ENCODE measurements at places on chromosomes 16 and 17.
A peak's percentile ranks its signal among the peaks of the same experiment; 100 is the strongest.

GRCh38 chr17:50634915-50635731, 442 bp downstream of the ABCC3 start:
- no peak for DNase-seq

GRCh38 chr16:71540-72401, 660 bp downstream of the RHBDF1 start:
- DNase-seq, result no peak

DNA sequence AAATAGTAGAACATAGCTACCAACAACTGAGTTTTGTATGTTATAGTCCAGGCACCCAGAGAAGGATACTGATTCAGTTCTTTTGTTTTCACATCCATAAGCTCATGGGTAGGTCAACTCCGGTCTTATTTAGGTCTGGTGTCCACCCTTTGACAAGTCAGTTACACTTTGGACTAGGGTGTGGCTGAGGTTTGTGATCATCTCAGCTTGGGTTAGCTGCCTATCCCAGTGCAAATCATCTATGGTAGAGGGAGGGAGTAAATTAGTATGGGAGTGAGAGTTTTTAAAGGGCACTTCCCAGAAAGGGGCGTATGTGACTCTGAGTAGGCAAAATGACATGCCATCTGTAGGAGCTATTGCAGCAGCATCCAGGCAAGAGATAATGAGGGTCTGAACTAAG, 66.1 kb downstream of the TANC2 start:
- DNase-seq, result no peak

GRCh38 chr16:4290236-4290830, 17.5 kb upstream of the TFAP4 start:
- no peak for DNase-seq

GRCh38 chr16:56888806-56889205, 23.8 kb downstream of the SLC12A3 start:
- DNase-seq, result no peak

GRCh38 chr17:74452841-74453661, 13.4 kb upstream of the CD300A start:
- no peak for DNase-seq

- no peak for DNase-seq
Measured at GRCh38 chr17:61816538-61816937, 46.8 kb downstream of the BRIP1 start.

DNA sequence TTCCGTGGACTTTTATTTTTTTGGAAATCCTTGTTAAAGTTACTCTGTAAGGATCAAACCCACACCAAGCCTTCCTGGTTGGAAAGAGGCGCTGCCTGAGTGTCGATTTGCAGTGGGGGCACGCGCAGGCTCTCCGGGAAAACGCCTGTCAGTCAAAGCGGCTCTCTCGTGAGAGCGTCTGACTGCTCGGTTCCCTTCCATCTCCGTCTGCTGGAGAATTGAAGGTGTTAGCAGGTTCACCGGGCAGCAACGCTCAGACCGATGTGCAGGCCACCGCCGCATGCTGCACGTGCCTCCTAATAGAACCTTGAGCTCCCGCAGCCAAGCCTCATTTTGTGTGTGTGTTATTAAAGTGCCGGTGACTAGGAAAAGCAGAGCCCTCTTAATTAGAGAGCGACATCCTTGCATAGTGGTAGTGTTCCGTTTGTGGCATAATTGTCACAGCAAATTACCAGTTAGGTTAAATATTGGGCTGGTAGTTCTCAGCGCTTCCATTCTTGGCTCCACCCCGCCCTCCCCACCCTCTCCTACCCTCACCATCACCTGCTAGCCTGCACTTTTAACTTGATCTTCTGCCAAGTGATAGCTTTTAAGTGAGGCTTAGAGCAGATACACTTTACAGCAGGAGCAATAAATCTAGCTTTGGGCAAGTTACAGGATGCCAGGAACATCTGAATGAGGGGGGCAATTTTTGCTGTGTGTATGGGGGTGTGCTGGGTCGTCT, 75.5 kb downstream of the RPA1 start:
- no peak for DNase-seq

DNA sequence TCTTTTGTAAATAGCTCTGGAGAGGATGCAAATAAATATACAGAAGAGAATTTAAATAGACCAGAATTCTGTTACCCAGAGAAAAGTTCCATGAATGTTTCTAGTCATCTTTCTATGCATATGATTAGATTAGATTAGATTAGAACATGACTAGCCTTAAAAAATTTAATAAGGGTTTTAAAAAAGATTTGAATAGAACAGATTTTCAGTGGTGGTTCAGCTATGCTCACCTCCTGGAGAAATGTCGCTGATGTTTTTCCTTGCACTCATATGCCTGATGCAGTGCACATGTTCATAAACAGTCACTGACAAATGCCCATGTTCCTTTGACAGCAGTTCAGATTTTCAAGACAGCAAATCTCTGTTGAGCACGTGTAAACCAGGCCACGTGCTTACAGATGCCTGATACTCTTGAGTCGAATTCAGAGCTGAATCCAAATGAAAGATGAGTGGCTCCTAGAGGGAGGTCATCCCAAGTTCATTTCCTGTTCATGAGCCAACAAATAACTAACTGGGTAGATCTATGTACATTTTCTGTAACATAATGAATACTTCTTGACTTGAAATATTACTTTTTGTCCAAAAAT, 19.9 kb upstream of the RAB11FIP4 start:
- DNase-seq, result no peak

DNA sequence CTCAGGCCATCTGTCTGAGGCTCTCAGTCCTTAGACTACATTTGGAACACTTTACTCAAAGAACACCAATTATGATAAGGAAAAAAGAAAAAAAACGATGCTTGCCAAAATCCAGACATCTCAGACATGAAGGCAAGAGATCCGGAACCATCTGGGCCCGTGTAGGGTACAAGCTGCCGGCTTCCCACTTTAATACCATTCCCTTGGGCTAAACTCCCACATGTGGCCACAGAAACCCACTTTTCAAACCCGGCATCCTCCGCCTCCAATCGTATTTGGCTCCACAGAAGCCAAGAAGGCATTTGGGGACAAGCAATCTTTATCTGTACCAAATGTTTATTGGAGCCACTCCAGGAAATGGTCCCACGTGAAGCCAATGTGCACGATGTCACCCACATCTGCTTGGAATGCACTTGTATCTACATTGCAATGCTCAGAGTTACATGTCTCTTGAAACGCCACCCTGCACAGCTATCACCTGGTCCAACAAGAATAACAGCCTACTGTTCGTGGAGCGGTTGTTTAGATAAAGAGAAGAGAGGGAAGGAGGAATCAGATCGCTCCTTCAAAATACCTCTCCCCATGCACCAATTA, 33.5 kb downstream of the XYLT1 start:
- no peak for DNase-seq

GRCh38 chr16:89054714-89055113, 38.9 kb upstream of the ACSF3 start:
- no peak for DNase-seq

GRCh38 chr16:82651921-82652601, 25.3 kb downstream of the CDH13 start:
- DNase-seq, result no peak

DNA sequence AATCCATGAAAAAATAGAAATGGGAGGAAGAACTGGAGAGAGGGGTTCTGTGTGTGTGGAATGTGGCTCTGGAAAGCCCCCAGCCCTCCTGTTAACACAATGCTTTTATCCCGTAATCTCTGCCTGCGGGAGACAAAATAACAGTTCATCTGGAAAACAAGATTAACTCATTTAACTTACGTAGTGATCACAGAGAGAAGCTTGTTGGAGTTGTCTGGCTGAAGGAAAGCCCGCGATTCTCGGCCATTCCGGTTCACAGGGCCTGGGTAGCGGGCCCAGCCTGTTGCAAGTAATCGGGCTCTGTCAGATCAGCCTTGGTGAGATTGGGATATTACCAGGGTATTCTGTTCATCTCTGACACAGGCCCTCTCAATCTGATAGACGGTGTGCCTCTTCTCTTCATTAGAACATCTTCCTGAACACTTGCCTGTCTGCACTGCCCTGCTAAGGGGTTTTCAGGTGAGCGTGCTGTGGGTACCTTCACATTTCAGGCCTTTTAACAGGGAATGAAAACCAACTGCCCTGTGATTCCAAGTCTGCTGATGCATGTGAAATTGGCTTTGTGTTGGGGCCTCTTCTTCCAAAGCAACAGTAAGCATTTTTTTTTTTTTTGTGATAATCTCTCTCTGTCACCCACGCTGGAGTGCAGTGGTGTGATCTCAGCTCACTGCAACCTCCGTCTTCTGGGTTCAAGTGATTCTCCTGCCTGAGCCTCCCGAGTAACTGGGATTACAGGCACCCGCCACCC, 609.9 kb downstream of the WWOX start:
- no peak for DNase-seq

GRCh38 chr17:28327031-28327607, 8.1 kb downstream of the TMEM97 start:
- no peak for DNase-seq

DNA sequence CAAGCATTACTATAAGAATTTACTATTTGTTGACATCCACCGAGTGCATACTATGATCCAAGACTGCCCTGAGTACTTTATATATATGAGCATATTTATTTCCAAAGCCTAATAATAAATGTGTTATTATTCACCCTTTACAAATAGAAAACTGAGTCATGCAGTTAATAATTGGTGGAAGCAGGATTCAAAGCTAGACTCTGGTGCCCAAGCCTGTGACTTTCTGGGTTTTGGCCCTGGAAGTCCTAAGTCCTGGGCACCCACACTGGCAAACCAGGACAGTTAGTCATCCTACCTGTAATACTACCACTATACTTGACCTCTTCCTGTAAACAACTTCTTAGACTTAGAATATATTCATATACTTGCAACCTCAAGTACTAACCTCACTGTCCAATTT, 257.4 kb upstream of the IRX5 start:
- DNase-seq, result no peak

DNA sequence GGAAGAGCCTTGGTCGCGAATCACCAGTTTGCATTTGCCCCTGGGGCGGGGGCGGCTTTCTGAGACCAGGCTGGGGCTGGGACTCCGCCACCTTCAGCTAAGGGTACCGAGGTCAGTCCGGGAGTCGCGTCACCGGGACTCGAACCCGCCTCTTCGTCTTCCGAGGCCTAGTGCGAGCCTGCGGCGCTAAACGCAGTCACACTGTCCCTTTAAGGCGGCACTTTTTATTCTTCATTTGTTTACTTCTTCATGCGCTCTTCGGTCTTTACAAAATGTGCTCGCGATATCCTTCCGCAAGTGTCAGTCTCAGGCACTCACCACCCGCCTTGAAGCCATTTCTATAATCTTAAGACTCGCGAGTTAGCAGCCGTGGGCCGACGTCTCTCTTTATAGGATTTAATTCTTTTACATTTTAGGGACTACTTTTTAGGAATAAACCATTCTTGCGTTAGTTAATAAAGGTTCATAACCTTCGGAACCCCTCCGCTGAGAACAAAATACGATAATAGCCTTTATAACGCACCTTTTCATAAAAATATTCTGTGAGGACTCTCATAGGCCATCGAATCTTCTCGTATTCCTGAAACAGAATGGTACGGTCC, 593 bp upstream of the HEXIM1 start:
- peak; percentile 86 for DNase-seq

DNA sequence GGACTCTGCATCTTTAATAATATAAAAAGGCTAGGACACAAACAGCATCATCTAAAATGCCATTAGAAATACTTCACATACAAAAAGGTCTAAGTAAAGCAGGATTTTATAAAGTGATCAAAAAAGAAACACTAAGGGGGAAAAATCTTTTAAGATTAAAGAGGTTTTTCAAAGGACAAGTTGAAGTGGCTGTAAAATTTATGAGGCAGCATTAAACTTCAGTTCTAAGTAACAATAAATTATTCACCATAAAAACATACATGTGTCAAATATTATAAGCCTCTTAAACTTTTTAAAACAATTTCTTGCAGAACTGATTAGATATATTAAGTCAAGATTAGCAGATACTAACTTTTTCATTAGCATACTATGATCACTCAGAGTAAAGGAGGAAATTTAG, 20.8 kb downstream of the CEP112 start:
- no peak for DNase-seq

- no peak for DNase-seq
Measured at GRCh38 chr17:15007147-15007553, 258.0 kb downstream of the PMP22 start.

DNA sequence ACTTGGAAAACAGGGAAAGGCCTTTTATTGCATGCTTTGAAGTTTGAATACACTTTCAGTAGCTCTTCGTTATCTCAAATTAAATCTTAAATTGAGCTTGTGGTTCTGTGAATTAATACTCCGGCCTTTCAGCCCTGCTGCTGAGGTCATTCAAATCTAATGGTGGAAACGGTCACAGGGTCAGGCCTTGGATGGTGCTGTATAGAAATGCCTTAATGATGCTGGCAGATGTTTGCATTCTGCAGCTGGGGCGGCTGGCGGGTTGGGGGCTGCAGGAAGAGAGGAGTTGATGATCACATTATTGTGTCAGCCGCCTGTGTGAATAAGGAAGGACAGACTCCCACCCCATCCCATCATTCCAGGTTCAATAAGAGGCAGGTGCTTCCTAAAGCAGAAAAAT, 723.6 kb downstream of the WWOX start:
- no peak for DNase-seq

GRCh38 chr16:88351491-88352101, 31.2 kb upstream of the ZNF469 start:
- DNase-seq, result no peak

DNA sequence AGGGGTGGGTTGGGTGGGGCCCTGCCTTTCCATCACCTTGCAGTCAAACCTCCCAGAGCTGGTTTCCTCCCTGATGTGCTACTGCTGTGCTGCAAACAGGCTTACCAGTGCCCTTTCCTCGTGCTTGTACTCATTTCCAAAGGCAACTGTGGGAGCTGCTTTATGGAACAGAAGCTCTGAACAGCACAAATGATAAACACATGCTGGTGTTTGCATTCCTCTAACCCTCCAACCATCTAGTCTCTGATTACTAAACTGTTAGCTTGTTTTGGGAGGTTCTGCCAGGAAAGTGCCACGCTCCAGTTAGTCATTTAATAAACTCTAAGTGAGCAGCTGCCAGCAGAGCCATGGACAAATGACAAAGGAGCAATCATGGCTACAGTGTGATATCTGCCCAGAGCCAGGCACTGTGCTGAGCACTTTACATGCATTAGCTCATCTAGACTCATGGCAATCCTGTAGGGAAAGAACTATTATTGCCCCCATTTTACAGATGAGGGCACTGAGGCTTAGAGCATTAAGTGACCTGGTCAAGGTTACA, 110.4 kb downstream of the VAT1L start:
- no peak for DNase-seq

GRCh38 chr16:65213866-65214595, 92.2 kb upstream of the CDH11 start:
- no peak for DNase-seq

DNA sequence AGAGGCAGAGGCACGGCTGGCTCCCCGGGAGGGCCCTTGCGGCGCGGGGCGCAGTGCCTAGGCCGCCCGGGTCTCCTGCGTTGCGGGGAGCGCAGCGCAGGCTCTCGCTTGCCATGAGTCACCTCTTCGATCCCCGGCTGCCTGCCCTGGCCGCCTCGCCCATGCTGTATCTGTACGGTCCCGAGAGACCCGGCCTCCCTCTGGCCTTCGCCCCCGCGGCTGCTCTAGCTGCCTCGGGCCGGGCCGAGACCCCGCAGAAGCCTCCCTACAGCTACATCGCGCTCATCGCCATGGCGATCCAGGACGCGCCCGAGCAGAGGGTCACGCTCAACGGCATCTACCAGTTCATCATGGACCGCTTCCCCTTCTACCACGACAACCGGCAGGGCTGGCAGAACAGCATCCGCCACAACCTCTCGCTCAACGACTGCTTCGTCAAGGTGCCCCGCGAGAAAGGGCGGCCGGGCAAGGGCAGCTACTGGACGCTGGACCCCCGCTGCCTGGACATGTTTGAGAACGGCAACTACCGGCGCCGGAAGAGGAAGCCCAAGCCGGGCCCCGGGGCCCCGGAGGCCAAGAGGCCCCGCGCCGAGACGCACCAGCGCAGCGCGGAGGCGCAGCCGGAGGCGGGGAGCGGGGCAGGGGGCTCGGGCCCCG, 390 bp downstream of the FOXL1 start:
- no peak for DNase-seq
